Esophagus mucosa (tissue), 1 donor: ENCODE measurements at places on chromosomes 13 and 19. TPM values are rescaled to one million over a fixed set of nuclear protein-coding genes. Genes with fewer than 3 reads are reported as not detected.

DNA sequence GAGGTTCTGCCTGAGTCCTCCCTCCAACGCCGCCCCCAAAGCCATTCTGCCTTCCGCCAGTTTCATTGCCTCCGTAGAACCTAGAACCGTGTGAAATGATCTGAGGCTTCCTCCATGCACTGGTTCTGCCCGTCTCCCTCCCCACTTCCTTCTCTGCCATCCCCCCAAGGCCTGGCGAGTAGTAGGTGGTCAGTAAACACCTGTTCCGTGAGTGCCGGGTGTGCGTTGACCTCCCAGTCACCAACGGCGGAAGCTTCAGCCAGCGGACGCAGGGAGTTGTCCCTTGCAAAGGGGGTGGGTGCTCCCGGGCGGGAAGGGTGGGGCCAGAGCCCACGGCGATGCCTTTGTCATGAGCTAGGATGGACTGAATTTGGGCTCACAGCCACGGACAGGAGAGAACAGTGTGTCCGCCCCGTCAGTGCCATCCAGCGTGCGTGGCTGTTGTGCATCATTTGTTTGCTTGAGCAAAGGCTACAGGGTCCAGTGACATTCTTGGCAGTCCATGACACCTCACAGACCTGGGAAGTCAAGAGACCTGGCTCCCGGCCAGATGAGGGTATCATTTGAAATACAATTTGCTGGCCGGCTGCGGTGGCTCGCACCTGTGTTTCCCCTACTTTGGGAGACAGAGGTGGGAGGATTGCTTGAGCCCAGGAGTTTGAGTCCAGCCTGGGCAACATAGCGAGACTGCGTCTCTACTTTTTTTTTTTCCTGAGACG lies 43.1 kb downstream of the NFIC start:
- peak; percentile 27 for ATAC-seq

- no peak for ATAC-seq
These were observed 41.2 kb downstream of the MIPEP start for GRCh38 chr13:23848019-23848418.

The ZSCAN1 gene
- total RNA-seq: not detected

GRCh38 chr13:81568824-81569223 lies 1227.9 kb upstream of the SPRY2 start:
- ATAC-seq: no peak

- ATAC-seq: no peak
These were observed 109.7 kb downstream of the PAN3 start for GRCh38 chr13:28248080-28248479.
